ENCODE measurements at places on chromosomes 1 and 21.

DNA sequence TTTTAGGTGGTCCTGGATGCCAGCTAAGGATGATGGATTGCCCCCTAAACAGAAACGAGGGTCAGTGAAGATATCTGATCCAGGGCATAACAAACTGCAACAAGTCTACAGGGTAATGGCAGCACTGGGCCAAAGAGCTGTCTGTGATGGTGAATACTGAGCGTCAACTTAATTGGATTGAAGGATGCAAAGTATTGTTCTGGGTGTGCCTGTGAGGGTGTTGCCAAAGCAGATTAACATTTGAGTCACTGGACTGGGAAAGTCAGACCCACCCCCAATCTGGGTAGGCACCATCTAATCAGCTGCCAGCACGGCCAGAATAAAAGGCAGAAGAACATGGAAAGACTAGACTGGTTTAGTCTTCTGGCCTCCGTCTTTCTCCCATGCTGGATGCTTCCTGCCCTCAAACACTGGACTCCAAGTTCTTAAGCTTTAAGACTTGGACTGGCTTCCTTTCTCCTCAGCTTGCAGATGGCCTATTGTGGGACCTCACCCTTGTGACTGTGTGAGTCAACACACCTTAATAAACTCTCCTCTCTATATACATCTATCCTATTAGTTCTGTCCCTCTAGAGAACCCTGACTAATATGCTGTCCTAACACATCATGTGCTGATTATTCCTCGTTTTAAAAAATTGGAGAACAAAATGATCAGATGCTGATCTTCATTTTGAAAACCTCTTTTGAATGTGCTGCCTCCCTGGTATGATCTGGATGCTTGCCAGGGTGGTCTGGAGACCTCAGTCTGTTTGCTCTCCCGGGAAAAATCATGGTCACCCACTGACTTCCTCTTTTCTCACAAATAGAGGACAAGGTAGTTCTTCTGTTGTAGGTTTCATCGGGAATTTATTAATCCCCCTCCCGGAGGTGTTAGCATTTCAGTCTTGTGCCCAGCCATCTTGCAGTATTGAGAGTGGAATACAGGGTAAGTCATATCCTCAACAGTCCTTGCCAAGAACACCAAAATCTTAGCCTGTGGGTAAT, 234.7 kb downstream of the SETD4 start:
- no peak for DNase-seq

GRCh38 chr1:236356141-236356540, 37.9 kb upstream of the EDARADD start:
- no peak for DNase-seq

GRCh38 chr1:62796221-62796620, 12.3 kb downstream of the ATG4C start:
- no peak for DNase-seq

GRCh38 chr1:26218906-26219494, 15.0 kb upstream of the CEP85 start:
- DNase-seq, result no peak

DNA sequence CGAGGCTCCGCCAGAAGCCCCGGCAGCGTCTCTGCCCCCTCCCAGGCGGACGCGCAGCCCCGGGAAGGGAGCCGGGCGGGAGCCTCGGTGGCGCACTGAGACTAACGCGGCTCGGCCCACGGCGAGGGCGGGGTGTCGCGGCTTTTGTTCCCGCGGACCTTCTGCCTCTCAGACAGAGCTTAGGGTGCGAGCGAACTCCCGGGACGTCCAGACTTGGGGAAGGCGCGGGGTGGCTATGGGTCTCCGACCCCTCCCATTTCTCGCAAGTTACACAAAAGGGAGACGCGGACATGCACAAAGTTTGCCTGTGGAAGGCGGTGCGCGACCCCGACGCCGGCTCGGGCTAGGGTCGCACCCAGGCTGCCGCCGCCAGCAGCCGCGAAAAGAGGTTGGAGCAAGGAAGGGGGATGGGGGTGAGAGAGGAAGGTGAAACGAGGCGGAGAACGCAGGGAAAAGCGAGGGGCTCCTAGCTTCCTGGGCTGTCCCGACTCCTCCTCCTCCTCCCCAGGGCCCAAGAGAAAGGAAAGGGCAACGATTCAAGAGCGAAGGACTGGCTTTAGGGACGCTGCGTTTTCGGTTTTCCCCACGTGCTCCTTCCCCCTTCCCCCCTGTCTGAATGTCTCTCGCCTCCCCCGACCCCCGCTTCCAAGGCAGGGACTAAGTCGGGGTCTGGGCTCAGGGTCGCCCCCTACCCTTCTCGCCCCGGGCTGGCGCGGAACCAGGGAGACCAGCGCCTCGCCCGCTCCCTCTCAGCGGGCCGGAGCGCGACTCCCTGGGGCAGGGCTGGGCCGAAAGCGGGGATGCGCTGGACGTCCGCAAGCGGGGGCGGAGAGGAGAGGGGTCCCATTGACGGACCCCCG, 729 bp downstream of the APP start:
- peak; percentile 40 for DNase-seq

DNA sequence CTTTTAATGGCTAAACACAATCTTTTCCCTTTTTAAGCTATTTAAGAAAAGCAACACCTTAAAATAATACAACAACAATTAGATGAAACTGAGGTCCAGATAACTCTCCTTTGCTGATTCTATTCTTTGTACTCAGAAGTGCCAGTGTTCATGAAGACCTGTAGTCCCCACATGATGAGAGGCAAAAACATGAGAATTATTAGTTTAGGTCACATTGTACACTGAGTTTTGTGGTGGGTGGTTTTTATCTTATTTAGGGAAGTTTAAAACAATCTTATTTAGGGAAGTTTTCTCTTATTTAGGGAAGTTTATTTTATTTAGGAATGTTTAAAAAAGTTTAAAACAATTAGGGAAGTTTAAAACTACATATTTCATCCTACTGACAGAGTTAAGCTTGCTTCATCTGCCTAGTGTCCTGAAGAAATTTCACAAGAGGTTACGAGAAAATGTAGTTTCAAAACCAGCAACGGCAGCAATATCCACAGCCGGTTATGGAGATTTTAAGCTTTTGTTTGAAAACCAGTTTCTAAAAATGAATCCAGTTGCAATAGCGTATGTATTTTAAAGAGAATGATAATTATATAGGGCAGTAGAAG, 7.8 kb upstream of the OR14I1 start:
- DNase-seq, result no peak

DNA sequence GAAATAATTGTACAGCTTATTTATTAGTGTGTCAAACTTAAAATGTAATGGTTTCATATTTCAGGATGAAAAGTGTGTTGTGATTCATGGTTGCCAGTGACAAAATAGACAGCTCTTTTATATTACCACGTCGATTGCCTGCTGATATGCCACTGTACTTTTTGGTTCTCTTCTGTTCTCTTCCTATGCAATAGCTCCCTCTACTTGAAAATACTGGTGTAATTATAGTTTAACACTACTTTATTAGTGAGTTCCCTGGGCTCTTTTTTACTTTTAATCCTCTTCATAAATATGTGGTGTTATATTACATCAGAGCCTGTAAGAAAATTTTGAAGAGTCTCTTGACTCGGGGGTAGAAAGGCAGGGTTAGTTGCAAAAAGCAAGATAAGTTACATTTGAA, 111.3 kb downstream of the PATJ start:
- no peak for DNase-seq

GRCh38 chr1:68571454-68572235, 74.8 kb upstream of the DEPDC1 start:
- no peak for DNase-seq

DNA sequence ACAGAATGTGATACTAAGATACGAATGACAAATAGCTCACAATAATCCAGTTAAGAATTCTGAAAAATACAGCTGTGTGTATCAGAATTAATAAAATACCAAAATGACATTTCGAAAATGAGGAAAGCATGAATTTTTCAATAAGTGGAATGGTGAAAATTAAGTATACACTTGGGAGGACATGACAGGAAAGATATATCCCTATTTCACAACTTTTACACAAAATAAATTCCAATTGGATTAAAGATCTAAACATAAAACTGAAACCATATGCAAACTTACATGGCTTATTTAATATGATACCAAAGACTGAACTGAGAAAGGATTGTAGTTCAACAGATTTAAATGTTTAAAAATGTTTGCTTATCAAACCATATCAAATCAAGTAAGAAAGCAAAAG, 510.4 kb upstream of the ADAMTS5 start:
- no peak for DNase-seq

DNA sequence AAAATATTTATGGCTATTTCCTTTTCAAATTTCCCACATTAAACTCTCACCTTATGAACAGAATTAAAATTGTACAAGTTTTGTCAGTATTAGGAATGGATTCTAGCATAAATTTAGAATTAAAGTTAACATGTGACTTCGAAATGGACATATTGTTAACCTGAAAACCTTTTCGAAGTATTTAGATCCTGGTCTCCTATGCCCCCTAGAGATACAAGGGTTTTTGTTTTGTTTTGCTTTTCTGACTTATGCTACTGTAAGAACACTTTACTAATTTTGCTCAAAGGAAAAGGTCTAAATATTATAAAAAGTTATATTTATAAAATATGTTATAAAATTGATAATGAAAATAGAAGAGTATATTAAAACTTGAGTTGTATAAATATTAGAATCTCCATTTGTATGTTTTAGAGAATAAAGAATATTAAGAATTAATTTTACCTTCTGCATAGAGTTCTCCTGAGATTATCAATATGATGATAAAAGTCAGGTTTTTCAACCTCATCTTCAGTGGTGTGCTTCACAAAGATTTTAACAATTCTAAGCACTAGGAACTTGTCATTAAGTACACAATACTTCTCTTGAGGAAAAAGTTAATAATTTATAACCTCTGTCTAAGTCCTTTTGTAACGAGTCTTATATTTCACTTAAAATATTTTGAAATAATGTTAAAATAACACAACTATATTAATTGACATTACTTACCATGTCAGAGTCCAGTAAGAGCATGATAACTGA, at the start of gene F13B:
TSS of gene F13B (minus strand) at position 542 of the 738 bp plus-strand sequence. CDS start at position 505, 37 bp downstream.
- DNase-seq, result no peak

DNA sequence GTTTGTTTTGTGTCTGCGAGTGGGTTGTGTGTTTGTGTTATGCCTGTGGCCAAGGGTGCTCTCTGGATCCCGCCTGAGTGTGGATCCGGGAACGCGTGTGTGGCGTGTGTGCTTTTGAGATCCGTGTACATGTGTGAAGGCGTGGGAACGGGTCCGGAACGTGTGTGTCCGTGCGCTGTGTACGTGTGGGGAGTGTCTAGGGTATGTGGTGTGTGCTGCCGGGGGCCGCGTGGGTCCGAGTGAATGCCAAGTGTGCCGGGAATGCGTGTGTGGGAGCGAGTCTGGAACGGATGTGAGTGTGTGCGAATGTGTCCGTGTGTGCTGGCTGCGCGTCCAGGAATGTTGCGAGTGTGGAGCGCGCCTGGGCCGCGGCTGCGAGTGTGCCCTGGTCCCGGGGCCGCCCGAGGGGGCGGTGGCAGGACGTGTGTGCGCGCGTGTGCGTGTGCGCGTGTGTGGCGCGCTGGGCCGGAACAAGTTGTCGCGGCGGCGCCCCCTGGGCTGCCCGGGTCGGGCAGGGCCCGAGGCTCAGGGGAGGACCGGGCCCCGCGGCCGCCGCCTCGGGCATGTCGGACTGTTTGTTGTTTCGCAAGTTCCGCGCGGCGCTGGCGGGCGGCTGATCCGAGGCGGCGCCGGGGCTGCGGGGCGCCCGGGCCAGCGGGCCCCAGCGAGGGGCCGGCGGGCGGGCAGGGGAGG, 953 bp downstream of the PTPRU start:
- DNase-seq, result no peak

DNA sequence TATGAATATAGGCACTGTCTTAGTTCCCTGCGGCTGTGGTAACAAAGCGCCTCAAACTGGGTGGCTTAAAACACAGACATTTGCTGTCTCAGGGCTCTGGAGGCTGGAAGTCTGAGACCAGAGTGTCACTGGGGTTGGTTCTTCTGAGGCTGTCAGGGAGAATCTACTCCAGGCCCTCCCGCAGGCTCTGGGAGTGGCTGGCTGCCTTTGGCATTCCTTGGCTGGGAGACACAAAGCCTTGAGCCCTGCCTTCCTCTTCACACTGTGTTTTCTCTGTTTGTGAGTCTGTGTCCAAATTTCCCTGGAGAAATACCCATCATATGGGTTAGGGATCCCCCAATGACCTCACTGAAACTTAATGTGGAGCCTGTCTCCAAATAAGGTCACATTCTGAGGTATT, 38.5 kb downstream of the B3GALT5 start:
- DNase-seq, result no peak

- DNase-seq, result no peak
Observed at GRCh38 chr1:56837244-56837939, 17.2 kb upstream of the C8A start.

DNA sequence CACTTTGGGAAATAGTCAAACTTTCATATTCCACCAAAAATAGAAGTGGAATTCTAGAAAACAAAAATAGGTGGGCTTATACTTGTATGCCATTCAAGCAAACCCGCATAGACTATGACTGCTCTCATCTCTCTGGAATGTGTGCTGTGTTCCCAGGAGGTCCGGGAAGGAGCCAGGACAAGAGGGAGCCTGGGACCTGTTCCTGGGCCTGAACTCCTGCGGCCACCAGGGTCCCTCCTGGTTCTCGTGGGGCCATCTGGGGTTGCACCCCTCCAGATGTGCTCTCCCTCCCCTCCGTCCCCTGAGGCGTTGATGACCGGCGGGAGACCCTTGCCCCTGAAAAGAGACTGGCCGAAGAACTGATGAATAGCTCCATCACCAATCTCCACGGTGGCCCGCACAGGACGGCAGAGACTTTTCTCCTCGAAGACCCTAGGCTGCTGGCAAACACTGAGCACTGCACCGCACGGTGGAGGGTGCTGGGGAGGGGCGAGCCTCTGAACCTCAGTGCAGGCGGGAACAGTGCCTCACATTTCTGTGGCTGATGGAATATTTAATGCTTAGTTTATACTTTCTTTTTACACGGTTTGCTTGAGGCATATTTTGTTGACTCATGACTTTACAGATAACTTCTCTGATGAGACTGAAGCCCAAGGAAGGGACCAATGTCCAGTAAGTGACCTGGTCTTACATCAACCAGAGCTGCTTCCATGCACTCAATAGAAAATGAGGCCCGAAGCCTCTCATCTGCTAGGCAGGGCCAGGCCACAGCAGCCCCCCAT, 9.6 kb upstream of the ADARB1 start:
- no peak for DNase-seq

- no peak for DNase-seq
Observed at GRCh38 chr1:9687120-9687873, 35.8 kb downstream of the PIK3CD start.

All from NCI-H748 treated with DMSO at 0.1 percent for 48 hours (cell line).